ENCODE measurements at places on chromosomes 11 and 22. TPM values are rescaled to one million over a fixed set of nuclear protein-coding genes. Genes with fewer than 3 reads are reported as not detected.

DNA sequence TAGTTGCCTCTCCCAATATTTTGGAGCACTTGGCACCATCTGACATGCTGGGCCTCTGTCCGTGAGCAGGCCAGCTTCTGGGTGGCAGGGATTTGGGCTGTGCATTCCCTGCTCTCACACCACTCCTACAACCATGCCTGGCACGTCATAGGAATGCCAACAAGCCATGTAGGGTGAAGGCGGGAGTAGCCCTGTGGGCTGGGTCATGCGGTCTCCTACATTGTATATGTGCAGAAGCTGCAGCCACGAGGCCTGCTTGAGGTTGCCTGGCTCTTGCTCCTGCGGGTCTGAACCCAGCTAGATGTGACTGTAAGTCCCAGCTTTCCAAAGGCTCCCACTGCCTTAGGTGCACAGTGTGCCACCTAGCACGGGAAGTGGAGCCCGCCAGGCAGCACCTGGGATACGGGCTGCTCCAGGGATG is 14.5 kb downstream of the MYEOV start:
- DNase-seq, result no peak

DNA sequence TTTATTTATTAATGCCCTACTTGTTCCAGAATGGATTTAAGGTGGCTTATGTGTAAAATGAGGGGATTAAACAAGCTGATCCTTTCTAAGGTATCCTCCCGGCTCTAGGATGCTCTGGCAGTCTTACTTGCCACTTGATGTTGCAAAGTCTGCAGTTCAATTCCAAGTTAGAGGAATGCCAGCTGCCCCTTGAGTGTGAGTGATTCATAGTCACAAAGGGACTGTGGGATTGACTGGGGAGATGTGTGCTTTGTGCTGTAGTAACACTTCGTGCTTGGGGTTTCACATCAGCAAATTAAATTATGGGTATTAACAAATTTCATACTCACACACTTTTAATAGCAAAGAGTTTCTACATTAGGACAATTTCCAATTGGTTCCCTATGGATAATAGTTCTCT is 550.8 kb upstream of the CADM1 start:
- no peak for DNase-seq

- no peak for DNase-seq
These were observed 23.2 kb upstream of the GRK2 start for GRCh38 chr11:67243051-67243450.

DNA sequence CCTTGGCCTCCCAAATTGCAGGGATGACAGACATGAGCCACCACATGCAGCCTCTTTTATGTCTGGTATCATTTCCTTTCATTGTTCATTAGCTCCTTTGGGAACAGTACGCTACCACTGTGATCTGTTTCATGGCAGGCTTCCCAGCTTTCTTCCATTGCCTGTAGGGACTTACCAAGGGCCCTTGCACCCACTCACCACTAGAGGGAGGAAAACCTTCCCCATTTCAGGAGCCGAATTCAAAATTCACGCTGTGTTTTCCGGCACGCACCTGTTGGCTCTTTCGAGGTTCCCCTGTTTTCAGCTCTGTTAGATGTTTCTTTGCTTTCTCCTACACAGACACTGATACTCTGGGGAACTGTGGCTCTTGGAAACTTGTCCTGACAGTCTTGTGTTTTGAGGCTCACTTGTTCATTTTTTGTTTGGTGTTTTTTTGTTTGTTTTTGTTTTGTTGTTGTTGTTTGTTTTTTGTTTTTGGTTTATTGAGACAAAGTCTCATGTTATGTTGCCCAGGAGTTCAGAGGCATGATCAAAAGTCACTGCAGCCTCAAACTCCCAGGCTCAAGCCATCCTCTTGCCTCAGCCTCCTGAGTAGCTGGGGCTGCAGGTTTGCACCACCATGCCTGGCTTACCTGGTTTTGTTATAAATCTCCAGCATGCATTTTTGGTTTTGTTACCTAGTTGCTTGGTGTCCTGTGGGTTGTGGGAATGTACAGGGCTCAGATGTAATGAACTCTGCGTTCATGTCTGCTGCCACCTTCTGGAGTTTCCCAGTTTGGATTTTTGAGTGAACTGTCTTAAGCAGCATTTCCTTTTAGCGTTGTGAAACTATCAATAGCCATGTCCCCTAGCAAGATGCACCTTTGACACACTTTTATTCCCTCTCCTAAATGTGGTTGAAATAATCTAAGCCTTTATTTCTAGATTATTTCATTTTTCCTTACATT is 2.3 kb downstream of the KRTAP5-11 start:
- DNase-seq, result peak; percentile 23

Gene VPREB1
- not detected for total RNA-seq

Gene MUC6
- total RNA-seq, result not detected

Gene COA4
- total RNA-seq, result 49.8 TPM

GRCh38 chr11:47329987-47330931 is 22.2 kb downstream of the MYBPC3 start:
- no peak for DNase-seq

- no peak for DNase-seq
These were observed 266.8 kb downstream of the MN1 start for GRCh38 chr22:27534720-27535125.

All from activated CD4-positive, alpha-beta memory T cell treated with anti-CD3 and anti-CD28 coated beads, Interleukin-2, amount 10 ng/mL, durations not matched to agents 7 days and 5 days (primary cell).